ENCODE measurements at places on chromosomes 6 and 20. TPM values are rescaled to one million over a fixed set of nuclear protein-coding genes. Genes with fewer than 3 reads are reported as not detected.

CDSN gene
- total RNA-seq = not detected

ZNF133 gene
- 28.6 TPM for total RNA-seq

CPXM1 gene
- 3.5 TPM for total RNA-seq

PCSK2 gene
- not detected for total RNA-seq

SLC17A1 gene
- total RNA-seq = not detected

CYP24A1 gene
- total RNA-seq = not detected

SULF2 gene
- total RNA-seq = 2.0 TPM

WFDC10B gene
- total RNA-seq = not detected

APCDD1L gene
- 11.0 TPM for total RNA-seq

DTD1 gene
- total RNA-seq = 206 TPM

RNGTT gene
- 32.4 TPM for total RNA-seq

SYCP2 gene
- total RNA-seq = 0.89 TPM

MDFI gene
- total RNA-seq = 1.2 TPM

GABRR1 gene
- not detected for total RNA-seq

BPI gene
- not detected for total RNA-seq

SNPH gene
- 14.6 TPM for total RNA-seq

CBLN4 gene
- total RNA-seq = not detected

NHSL1 gene
- 1.8 TPM for total RNA-seq

HMGN3 gene
- 42.2 TPM for total RNA-seq

NRSN1 gene
- not detected for total RNA-seq

TTBK1 gene
- total RNA-seq = under 0.01 TPM

BMP5 gene
- not detected for total RNA-seq

TGM3 gene
- total RNA-seq = not detected

IYD gene
- total RNA-seq = not detected

PKHD1 gene
- total RNA-seq = not detected

HSPA1L gene
- total RNA-seq = 0.89 TPM

RIPOR3 gene
- total RNA-seq = 15.6 TPM

MEP1A gene
- total RNA-seq = not detected

RIMS1 gene
- total RNA-seq = 0.33 TPM

CDH26 gene
- total RNA-seq = 0.12 TPM

ETV7 gene
- 0.22 TPM for total RNA-seq

PPIL1 gene
- total RNA-seq = 34.7 TPM

GOPC gene
- 69.8 TPM for total RNA-seq

MICB gene
- total RNA-seq = 21.9 TPM

RREB1 gene
- total RNA-seq = 19.6 TPM

GPR6 gene
- not detected for total RNA-seq

OOEP gene
- total RNA-seq = not detected

BHLHE23 gene
- not detected for total RNA-seq

MARCKS gene
- 130 TPM for total RNA-seq

PLCB1 gene
- total RNA-seq = 15.2 TPM

LGSN gene
- total RNA-seq = not detected

NOP56 gene
- total RNA-seq = 205 TPM

TNFAIP3 gene
- 6.7 TPM for total RNA-seq

PCMT1 gene
- 272 TPM for total RNA-seq

MYLK2 gene
- total RNA-seq = 0.44 TPM

PLA2G7 gene
- not detected for total RNA-seq

CCR6 gene
- total RNA-seq = not detected

TEAD3 gene
- 12.5 TPM for total RNA-seq

TINAG gene
- total RNA-seq = not detected

E2F1 gene
- total RNA-seq = 24.3 TPM

ENPP3 gene
- under 0.01 TPM for total RNA-seq

FRMD1 gene
- total RNA-seq = under 0.01 TPM

RFX6 gene
- total RNA-seq = not detected

MUCL3 gene
- total RNA-seq = not detected

ADGRF1 gene
- total RNA-seq = not detected

VSX1 gene
- total RNA-seq = not detected

DCDC2 gene
- total RNA-seq = 6.1 TPM

All from uterine smooth muscle cell (primary cell).